Tibial nerve (tissue), 4 donors: ENCODE measurements at places on chromosomes 16 and 17. TPM values are rescaled to one million over a fixed set of nuclear protein-coding genes. Genes with fewer than 3 reads are reported as not detected.

DNA sequence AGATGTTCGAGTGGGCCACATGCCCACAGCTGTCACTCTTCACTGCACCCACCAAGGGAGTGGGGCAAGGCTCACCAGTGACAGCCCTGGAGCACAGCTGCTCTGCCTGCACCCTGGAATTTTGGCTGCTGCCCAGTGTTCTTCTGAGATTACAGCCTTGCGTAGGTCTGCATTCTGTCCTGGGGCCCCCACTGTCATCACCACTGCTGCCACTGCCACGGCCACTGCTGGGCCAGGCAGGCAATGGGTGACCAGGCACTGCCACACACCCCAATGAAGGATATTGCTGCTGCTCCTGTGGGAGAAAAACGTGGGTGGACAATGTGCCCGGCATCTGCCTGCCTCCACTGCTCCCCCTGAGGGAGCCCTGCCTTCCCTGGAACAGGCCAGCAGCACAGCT lies 1717.0 kb downstream of the TP53TG3F start:
- no peaks in the 10 kb centered on the region for H3K36me3 ChIP-seq
- no peak overlapping the region for H3K27ac ChIP-seq
- H3K27me3 ChIP-seq = no peaks in the 10 kb centered on the region
- no peak overlapping the region for H3K4me3 ChIP-seq
- DNase-seq = no peak

- no peak for DNase-seq
- no peak overlapping the region for H3K27ac ChIP-seq
- H3K27me3 ChIP-seq = no peaks in the 10 kb centered on the region
Measured at GRCh38 chr16:85425074-85425662, 188.0 kb upstream of the GSE1 start.

Gene CSH1
- total RNA-seq = not detected

GRCh38 chr17:31155208-31155810 lies 60.5 kb downstream of the NF1 start:
- no peaks in the 10 kb centered on the region for H3K27me3 ChIP-seq
- H3K4me1 ChIP-seq = peaks cover 12% of the 10 kb centered on the region
- DNase-seq = no peak
- H3K36me3 ChIP-seq = no peaks in the 10 kb centered on the region
- H3K27ac ChIP-seq = no peak overlapping the region
- H3K4me3 ChIP-seq = no peak overlapping the region

Gene ALKBH5
- total RNA-seq = 110 TPM

Gene CENPV
- 8.5 TPM for total RNA-seq

GRCh38 chr17:12579288-12579687 lies 86.4 kb upstream of the MYOCD start:
- H3K27ac ChIP-seq = no peak overlapping the region
- no peak for DNase-seq

Gene KCNAB3
- total RNA-seq = 1.1 TPM

DNA sequence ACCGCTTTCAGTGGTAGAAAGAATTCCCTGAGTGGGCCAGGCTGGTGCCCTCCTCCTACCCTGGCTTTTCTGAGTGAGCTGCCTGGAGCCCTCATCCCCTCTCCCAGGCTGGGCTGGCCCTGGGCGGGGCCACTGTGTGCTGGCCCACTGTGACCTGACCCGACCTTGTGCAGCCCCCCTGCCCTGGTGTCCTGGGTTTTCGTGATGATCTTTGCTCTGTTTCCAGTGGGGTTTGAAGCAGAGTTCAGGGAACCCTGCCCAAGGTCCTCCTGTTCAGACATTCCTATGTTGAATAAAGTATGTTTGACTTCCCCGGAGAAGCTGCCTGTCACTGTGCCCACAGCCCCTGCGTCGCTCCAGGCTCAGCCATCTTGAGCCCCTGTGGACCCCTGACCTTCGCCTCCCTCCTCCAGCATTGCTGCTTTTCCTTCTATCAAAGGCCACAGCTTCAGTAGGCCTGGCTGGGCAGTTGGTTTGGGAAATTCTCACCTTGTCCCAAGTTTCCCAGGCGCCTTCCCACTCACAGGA lies 13.7 kb upstream of the NAGLU start:
- H3K4me1 ChIP-seq = peaks cover 60% of the 10 kb centered on the region
- H3K27me3 ChIP-seq = no peaks in the 10 kb centered on the region
- no peak for DNase-seq
- H3K27ac ChIP-seq = peak overlapping the region; percentile 85
- no peaks in the 10 kb centered on the region for H3K36me3 ChIP-seq

DNA sequence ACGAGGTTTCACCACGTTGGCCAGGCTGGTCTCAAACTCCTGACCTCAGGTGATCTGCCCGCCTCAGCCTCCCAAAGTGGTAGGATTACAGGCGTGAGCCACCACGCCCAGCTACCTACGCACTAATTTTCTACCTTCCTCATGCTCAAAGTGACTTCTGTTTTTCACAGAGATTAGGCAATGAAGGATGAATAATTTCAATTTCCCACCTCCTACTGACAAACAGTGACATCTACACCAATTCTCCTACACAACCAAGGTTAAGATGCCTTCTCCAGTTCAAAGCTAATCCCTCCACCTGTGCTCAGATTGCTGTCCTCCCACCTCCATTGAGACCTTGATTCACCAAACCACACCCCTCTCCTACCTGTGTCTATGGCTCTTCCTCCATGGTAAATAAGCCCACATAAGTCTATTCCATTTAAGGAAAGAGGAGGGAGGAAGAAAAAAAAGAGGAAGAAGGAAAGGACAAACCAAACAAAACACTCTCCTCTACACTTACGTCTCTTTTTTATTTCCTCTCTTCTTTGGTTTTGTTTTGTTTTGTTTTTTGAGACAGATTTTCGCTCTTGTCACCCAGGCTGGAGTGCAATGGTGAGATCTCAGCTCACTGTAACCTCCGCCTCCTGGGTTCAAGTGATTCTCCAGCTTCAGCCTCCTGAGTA lies 5.5 kb upstream of the MED11 start:
- H3K36me3 ChIP-seq = no peaks in the 10 kb centered on the region
- no peak for DNase-seq
- H3K4me3 ChIP-seq = no peak overlapping the region

Gene HS3ST4
- total RNA-seq = 0.20 TPM

GRCh38 chr16:60261425-60261824 lies 1527.3 kb upstream of the GOT2 start:
- no peak overlapping the region for H3K4me3 ChIP-seq
- no peak overlapping the region for H3K27ac ChIP-seq
- H3K27me3 ChIP-seq = no peaks in the 10 kb centered on the region
- no peaks in the 10 kb centered on the region for H3K4me1 ChIP-seq
- no peaks in the 10 kb centered on the region for H3K36me3 ChIP-seq

Gene C17orf50
- total RNA-seq = not detected

GRCh38 chr16:80372341-80372740 lies 168.5 kb upstream of the DYNLRB2 start:
- no peaks in the 10 kb centered on the region for H3K4me1 ChIP-seq
- no peaks in the 10 kb centered on the region for H3K27me3 ChIP-seq
- DNase-seq = no peak

DNA sequence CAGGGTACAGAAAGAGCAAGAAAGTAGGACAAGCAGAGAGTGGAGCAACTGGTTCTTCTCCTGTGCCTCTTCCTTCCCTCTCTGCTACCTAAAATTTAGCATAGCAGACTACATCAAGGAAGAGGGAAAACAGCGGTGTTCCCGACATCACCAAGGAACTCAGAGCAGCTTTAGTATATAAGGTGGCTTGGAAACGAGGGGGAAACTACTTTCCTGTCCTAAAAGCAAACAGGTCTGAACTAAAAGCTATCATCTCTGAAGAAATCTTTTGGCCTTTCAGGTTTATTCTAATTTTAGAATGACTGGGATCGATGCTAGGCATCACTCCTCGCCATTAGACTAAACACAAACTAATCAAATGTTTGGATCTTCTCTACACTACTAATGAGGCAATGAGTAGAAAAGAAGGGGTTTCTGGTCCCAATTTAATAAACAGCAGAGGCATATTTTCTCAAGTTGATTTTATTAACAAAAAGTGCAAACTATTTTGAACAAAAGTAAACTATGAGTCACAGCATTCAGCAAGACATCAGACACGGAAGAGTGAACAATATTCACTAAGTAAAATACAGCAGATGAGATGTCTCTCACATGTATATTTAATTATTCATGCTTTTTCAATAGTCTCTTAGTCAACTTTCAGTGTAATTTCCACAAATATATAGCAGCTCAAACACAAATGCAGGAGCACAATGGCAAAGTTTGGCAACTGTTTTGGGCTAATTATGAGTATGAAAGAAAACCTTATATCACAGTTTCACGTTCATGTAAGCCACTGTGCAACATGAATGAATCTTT lies 108.7 kb downstream of the TRIM37 start:
- H3K36me3 ChIP-seq = no peaks in the 10 kb centered on the region
- H3K27me3 ChIP-seq = no peaks in the 10 kb centered on the region
- DNase-seq = no peak
- no peak overlapping the region for H3K27ac ChIP-seq
- no peaks in the 10 kb centered on the region for H3K4me1 ChIP-seq

- no peak overlapping the region for H3K4me3 ChIP-seq
- H3K36me3 ChIP-seq = no peaks in the 10 kb centered on the region
- no peaks in the 10 kb centered on the region for H3K27me3 ChIP-seq
- DNase-seq = no peak
- H3K4me1 ChIP-seq = no peaks in the 10 kb centered on the region
Measured at GRCh38 chr16:5678371-5678770, 580.8 kb upstream of the EEF2KMT start.

Gene SCNN1B
- 2.1 TPM for total RNA-seq

DNA sequence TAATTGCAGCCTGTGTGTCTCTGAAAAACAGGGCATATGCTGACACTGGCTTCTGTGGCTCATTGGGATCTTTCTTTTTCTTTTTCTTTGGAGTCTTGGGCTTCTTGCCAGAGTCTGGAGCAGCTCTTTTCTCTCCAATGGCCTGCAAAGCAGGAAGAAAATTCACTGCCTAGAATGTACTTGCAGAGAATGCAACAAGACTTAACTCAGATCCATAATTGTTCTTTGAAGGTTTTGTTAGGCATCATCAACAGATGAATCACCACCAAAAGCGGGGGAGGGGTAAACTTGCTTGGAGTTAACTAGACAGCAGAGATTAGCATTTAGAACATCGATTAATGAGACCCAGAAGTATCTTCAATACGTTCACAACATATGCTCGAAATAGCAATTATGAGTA lies 100.9 kb downstream of the TOX3 start:
- no peak for DNase-seq
- H3K4me3 ChIP-seq = no peak overlapping the region
- H3K27me3 ChIP-seq = no peaks in the 10 kb centered on the region
- H3K27ac ChIP-seq = no peak overlapping the region

- no peak for DNase-seq
- no peaks in the 10 kb centered on the region for H3K4me1 ChIP-seq
- H3K27ac ChIP-seq = no peak overlapping the region
- no peaks in the 10 kb centered on the region for H3K27me3 ChIP-seq
- no peaks in the 10 kb centered on the region for H3K36me3 ChIP-seq
Measured at GRCh38 chr17:56445692-56446411, 147.6 kb upstream of the NOG start.

Gene OTOP2
- not detected for total RNA-seq

DNA sequence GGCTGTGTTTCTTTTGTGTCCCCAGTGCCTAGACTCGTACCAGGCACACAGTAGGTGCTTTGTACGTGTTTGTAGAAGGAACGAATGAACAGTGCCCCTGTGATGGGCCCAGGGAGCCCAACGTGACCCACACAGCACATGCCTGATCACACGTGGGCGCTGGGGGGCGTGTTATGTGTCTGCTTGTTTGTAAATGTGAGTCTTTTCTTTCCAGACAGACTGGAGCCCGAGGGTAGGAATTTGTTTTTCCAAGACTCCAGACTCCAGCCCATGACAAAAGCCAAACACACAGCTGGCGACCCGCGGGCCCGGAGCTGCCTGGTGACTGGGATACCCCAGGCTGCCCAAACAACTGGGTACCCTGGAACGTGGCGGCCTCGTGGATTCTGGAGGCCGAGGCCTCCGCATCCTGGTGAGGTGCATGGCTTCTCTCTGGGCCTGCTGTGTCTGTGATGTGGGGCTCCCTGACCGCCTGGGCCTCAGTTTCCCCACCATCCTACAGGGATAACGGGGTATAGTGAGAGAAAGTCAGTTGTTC lies 14.9 kb upstream of the CBFA2T3 start:
- DNase-seq = no peak
- no peak overlapping the region for H3K4me3 ChIP-seq
- no peaks in the 10 kb centered on the region for H3K4me1 ChIP-seq
- no peaks in the 10 kb centered on the region for H3K27me3 ChIP-seq
- H3K27ac ChIP-seq = no peak overlapping the region

- no peaks in the 10 kb centered on the region for H3K36me3 ChIP-seq
- H3K4me3 ChIP-seq = no peak overlapping the region
- DNase-seq = no peak
- H3K27ac ChIP-seq = no peak overlapping the region
Measured at GRCh38 chr17:73359987-73360410, 48.2 kb upstream of the CDC42EP4 start.

Gene KCNH4
- not detected for total RNA-seq

DNA sequence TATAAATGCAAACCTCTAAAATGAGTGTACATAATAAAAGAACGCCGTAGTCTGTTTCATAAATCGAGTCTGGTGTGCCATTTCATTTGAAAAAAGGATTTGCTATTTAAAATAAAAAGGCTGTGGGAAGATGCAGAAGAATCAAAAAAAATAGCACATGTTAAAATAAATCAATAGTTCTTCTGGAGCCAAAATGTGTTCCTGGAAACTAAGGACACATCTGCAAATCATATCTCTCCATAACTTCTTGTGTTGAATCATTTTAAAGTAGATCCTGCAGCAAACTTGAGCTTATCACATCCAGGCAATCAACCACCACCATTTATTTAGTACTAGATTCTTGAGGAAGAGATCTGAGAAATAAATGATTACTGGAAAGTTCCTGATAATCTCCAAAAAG lies 29.0 kb downstream of the XPO6 start:
- H3K36me3 ChIP-seq = no peaks in the 10 kb centered on the region
- H3K4me3 ChIP-seq = no peak overlapping the region
- no peak overlapping the region for H3K27ac ChIP-seq
- H3K27me3 ChIP-seq = no peaks in the 10 kb centered on the region
- no peak for DNase-seq

DNA sequence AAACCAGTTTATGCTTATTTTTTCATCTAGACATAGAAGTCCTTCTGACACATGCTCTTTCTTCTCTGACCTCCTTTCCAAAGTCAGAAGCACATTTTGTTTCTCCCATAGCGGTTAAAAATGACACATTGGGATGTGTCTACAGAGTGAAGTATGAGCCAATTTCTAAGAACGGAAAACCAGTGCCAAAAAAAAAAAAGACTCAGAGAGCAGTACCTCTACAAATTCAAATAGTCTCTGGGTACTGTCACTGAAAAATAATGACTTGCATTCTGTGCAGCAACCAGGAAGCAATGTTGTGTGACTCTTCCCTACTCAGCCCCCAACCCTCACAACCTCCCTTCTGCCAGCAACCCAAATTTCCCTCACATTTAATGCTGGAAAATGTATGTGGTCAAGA lies 145.5 kb upstream of the PMFBP1 start:
- no peak overlapping the region for H3K27ac ChIP-seq
- no peaks in the 10 kb centered on the region for H3K27me3 ChIP-seq
- H3K4me1 ChIP-seq = peaks cover 4% of the 10 kb centered on the region
- no peak overlapping the region for H3K4me3 ChIP-seq
- no peak for DNase-seq

DNA sequence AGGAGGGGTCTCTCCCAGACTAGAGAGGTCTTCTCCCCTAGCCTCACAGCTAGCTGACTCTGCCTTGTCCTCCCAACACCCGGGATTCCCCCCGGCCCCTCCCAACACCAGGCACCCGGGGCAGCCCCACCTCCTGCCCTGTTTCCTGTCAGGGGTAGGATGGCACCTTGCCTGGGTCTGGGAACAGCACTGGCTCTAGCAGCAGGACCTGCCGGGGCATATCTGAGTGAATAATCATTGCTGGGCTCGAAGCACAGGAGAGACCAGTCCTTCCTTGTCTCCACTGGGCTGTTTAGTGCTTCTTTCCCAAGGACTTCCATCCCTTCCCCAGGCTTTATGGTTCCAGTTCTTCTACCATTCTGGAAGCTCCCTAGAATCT lies 25.7 kb downstream of the MINK1 start:
- DNase-seq = no peak
- peaks cover 24% of the 10 kb centered on the region for H3K4me1 ChIP-seq
- H3K36me3 ChIP-seq = no peaks in the 10 kb centered on the region
